Smooth muscle cell of the brain vasculature (primary cell): ENCODE measurements at places on chromosomes 2 and 18.

- DNase-seq = no peak
Observed at GRCh38 chr2:146048141-146048540, 1528.2 kb upstream of the ZEB2 start.

- no peak for DNase-seq
Observed at GRCh38 chr2:121529439-121530211, 1.1 kb upstream of the RNU4ATAC start.

DNA sequence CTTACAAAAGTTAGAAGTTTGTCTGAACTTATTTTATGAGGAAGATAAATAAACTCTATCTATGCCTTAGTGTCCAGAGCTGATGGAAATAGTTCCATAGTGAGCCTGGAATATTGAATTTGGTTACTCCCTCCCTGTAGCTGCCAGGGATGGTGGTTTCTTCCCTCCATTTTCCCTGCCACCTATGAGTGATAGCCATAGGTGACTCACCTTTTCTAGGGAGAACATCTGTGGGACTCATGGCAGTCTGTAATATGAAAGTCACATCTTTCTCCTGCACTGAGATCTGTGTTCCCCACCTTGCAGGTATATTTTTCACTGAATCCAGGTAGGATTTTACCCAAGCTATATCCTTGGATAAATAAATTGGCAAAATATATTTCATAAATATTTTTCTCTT lies 148.8 kb downstream of the TPGS2 start:
- no peak for DNase-seq

- no peak for DNase-seq
Observed at GRCh38 chr2:110197452-110197851, 7.4 kb downstream of the NPHP1 start.

- no peak for DNase-seq
Observed at GRCh38 chr2:208906330-208906729, 499.7 kb downstream of the PTH2R start.
